ENCODE measurements at places on chromosomes 12 and 14. TPM values are rescaled to one million over a fixed set of nuclear protein-coding genes. Genes with fewer than 3 reads are reported as not detected.

Gene WSCD2
- total RNA-seq, result not detected

Gene SRGAP1
- 10.0 TPM for total RNA-seq

Gene DPPA3
- total RNA-seq, result not detected

Gene SLC17A8
- total RNA-seq, result not detected

Gene CARMIL3
- total RNA-seq, result not detected

Gene ISM2
- total RNA-seq, result under 0.01 TPM

Gene SELPLG
- total RNA-seq, result 3.2 TPM

Gene UTP20
- total RNA-seq, result 22.0 TPM

Gene PLBD1
- total RNA-seq, result not detected

Gene SERPINA4
- total RNA-seq, result not detected

Gene NOXRED1
- total RNA-seq, result under 0.01 TPM

Gene SIX4
- total RNA-seq, result 42.7 TPM

Gene COX8C
- total RNA-seq, result not detected

Gene BAZ1A
- total RNA-seq, result 43.6 TPM

Gene RIMKLB
- 23.1 TPM for total RNA-seq

Gene CLEC2D
- 1.1 TPM for total RNA-seq

Gene KERA
- total RNA-seq, result not detected

Gene ADAM21
- total RNA-seq, result 0.36 TPM

Gene LHX5
- total RNA-seq, result not detected

Gene IL23A
- not detected for total RNA-seq

Gene LRP6
- total RNA-seq, result 41.4 TPM

Gene PNP
- total RNA-seq, result 68.8 TPM

Gene NEK9
- 31.4 TPM for total RNA-seq

Gene NRIP2
- total RNA-seq, result 0.18 TPM

Gene CATSPERB
- not detected for total RNA-seq

Gene COX6A1
- total RNA-seq, result 396 TPM

Gene USP44
- total RNA-seq, result 33.5 TPM

Gene CD4
- total RNA-seq, result 5.7 TPM

Gene TAS2R14
- 3.9 TPM for total RNA-seq

Gene SARNP
- 46.8 TPM for total RNA-seq

Gene PPP2R3C
- 31.1 TPM for total RNA-seq

Gene ANKS1B
- total RNA-seq, result 0.18 TPM
